ENCODE measurements at places on chromosomes 6 and 20.

DNA sequence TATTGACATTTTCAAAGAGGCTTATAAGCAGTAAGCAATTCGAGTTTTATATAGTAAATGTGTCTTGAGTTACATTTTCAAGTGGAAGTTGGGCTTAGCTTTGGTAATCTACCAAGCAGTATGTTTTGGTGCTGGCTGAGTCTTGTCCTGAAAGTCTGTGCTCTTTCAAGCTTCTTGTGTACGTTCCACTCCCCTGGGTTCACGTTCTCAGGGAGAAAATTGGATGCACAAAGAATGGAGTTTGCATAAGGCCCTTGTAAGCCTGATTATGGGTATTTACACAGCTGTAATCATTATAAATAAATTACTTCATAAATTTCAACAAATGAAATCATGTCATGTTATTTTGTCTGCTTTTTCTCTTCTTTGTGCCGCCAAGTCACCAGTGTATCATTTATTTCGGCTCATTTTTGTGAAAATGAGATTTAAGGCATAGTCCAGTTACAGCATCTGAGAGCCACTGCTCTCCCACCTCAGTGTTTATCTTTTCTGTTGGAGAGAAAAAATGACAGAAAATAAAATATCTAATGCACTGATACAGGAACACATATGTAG is 262.5 kb downstream of the BTBD3 start:
- no peak for DNase-seq

DNA sequence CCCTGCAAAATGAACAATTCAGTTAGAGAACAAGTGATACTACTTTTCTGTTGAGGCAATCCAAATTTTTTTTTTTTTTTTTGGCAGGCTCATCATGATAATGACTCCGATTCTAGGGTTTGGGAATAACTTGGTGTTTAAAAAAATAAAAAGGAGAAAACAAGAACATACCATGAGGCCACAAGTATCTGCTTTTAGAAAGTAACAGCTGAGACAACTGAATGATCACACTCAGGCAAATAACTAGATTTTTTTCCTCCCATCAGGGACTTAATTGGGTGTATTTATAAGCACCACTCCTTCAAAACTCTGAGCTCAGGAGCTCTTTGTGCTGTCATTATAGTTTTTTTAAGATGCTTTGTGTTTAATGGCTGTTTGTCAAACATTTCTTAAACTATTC is 29.6 kb downstream of the PAK5 start:
- no peak for DNase-seq

- DNase-seq = no peak
These were observed 3.9 kb upstream of the IPCEF1 start for GRCh38 chr6:154360476-154360875.

DNA sequence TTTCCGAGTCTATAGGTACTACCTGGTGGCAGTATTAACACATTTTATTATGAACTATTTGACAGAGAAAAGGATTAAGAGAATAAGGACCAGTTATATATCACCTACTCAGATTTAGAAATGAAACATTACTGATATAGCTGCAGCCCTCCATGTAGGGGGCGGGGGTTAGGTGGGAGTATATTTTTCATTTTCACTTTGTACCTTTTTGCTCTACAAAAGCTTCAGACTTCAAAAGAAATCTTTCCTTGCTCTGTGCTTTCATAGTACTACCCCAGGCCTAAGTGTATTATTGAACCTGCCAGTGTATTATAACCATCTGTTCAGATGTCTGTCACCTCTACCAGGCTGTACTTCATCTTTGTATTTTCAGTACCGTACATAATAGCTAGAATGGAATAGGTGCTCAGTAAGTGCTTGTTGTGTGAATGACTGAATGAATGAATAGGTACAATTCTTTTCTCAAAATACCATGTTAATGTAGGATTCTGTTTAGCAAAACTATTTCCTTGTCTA is 43.0 kb downstream of the CDKAL1 start:
- DNase-seq = no peak

- DNase-seq = no peak
These were observed 59.7 kb downstream of the EDN3 start for GRCh38 chr20:59359906-59360725.

DNA sequence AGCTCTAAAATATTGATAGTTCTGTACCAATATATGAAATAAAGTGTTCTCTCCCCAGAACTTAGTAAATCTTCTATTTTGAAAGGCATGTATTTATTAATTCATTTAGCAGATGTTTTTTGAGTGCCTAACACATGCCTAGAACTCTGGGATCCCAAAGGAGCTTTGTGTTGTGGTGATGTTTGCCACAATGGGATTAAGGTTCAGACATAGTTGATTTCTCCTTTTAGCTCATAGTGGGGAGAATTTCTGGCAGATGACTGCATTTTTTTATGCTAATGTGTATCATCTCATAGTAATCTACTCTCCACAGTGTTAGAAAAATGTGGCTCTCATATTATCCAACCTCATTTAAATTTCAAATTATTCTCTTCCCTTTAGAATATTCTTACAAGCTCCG is 21.7 kb downstream of the MYB start:
- DNase-seq = no peak

DNA sequence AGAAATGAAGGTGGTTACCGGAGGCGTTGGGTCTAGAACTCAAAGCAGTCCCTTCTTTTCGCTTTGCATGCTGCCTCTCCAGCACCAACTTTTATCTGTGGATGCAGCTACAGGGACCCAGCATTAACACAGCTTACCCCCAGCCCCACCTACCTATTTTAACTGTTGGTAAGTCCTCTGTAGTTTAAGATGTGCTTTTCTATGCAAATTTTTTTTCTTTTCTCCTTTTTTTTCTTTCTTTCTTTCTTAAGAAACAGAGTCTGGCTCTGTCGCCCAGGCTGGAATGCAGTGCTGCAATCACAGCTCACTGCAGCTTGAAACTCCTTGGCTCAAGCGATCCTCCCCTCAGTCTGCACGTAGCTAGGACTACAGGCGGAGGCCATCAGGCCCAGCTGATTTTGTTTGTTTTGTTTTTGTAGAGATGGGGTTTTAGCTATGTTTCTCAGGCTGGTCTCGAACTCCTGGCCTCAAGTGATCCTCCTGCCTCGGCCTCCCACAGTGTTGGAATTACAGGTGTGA is 6.5 kb upstream of the USP45 start:
- DNase-seq = no peak

DNA sequence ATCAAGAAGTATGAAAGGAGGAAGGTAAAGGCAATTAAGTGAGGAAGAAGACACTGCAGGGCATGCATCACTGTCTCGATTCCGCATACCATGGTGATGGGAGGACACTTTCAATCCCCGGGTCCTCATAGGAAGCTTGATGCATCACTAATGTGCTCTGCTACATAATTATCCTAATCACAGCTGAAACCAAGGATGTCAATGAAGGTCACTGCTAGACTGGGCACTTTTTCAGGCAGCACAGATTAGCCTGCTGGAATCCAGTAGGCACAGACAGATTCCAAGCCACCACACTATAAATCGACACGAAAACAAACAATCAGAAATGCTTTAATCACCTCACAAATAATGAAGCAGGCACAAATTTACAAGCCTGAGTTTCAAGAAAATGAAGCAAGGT is 206.7 kb downstream of the KIF16B start:
- DNase-seq = no peak

DNA sequence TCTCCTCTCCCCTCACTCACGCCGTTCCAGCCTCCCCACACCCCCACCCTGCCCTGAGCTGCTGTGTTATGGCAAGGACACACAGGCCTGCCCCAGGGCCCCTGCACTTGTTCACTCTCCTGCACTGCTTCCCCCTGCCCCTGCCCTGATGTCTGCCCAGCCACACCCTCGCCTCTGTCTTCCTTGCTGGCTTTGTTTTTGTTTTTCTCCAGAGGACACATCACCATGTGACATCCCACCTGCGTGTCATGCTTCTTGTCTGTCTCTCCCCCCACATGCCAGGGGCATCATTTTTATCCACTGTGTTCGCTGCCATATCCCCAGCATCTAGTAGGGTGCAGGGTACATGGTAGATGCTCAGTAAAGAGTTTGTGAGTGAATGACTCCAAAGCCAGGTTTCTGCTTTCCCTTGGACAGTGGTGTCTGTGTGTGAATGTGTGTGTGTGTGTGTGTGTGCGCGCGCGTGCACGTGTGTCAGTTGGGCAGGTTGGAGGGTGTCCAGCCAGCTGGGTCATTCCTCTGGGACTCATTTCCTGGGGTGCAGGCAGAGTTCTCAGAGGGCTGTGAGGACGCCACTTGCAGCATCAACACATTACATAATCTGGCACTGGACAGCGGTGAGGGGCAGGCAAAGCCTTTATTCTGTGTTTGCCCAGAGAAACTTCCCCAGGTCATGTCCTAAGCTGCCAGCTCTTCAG is 60.6 kb downstream of the STK35 start:
- no peak for DNase-seq

- DNase-seq = no peak
These were observed 70.7 kb downstream of the FAM50B start for GRCh38 chr6:3919849-3920248.

DNA sequence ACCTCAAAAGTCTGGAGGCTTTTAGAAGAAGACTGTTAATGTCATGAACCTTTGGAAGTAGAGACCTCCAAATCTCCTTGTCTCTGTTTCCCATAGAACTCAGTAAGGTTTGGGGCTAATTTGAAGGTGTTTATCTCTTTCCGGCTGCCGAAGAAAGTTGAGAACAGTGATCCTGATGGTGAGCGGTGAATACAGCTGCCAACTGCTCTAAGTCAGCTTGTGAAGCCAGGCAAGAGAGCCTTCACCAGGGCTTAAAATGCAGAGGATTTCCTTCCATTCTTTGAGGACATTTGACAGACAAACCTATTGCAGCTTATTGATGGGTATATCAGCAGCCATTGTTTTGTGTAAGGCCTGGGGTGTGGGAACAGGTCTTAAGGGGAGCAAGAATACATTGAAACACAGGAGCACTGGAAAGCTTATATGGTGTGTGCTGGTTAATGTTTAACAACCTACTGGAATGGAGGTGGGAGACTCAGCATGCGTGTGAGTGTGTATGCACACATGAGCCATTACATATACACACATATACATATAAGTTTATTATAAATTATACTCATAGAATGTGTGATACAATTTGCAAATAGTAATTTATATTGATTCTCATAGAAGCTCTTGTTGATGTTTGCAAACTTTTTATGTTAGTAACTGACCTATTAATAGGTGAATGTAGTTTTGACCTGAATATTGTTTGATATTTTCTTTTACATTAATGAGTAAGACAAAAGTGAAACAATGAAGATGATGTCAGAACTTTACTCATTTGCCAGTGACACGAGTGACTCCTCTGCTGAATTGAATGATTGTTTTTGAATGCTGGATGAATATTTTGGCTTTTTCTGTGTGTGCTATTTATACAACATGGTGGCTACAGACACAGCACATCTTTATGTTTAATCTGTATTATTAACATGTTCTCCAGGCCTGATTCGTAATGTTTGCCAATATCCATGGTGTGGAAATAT is 18.1 kb downstream of the PLEKHG1 start:
- DNase-seq = no peak

GRCh38 chr20:32638848-32639247 is 34.9 kb downstream of the C20orf203 start:
- DNase-seq = no peak

- no peak for DNase-seq
These were observed 38.5 kb downstream of the SUN5 start for GRCh38 chr20:32965581-32966373.

- DNase-seq = no peak
These were observed 31.6 kb downstream of the NKX2-4 start for GRCh38 chr20:21365771-21366170.

All from NCI-H1048 (cell line).